ENCODE measurements at places on chromosomes 16 and 17.

DNA sequence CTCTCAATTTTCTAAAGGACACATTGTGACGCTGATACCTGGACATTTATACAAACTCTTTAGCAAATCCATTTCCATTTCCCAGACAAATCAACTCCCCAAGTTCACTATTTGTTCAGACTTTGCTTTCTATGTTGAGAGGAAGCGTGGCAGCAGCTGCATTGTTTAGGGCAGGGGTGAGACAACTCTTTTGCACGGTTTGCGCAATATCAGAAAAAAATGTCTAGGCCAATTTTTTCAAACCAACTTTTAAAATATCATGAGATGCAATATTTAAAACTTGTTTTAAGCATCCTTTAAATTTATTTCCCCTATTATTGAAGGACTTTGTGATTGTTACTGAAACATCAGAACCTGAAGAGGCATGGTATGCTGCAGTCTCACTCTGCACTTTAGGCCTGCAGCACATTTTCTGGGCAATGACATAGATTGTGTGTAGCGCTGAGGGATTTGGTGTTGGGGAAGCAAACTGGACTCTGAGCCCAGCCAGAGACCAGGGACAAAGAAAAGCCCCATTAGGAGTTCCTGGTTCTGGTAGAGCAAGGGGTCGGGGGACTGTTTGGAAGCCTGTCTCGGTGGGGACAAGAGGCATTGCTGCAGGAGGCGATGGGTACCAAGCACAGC is 6.4 kb upstream of the CCDC182 start:
- DNase-seq = no peak

DNA sequence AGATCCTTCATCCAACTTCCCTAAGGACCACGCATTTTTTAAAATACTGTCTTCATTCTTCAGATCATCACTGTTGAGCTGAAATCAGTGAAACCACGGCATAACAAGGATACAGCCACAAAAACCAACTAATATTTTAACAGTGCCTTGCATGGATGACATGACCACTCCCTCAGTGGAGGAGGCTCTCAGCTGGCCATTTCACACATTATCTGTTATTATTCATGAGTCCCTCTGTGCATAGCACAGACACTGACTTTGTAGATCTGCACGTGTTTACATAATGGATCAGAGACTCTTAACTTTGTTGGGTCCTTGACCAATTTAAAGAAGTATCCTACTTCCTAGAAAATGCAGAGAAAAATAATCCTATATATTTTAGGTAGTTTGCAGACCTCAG is 104.8 kb upstream of the NUDT7 start:
- no peak for DNase-seq

GRCh38 chr17:27778183-27778582 is 22.1 kb downstream of the NOS2 start:
- DNase-seq = no peak

GRCh38 chr16:75044800-75045361 is 46.1 kb downstream of the ZNRF1 start:
- no peak for DNase-seq

DNA sequence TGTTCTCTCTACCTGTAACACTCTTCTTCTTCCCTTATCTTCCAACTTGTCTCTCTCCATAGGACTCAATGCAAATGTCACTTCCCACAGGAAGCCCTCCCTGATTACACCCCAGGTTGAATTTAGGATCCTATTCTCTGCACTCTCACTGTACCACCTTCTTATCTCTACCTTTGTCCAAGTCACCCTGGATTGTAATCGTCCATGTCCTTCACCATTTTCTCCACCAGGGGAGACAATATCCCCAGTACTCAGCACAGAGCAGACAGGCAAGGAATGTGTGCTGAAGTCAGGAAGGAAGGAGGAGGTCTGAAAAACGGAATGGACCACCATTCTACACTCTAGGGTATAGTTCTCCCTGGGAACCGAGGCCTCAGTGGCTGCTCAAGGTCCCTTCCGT is 14.2 kb downstream of the C16orf82 start:
- no peak for DNase-seq

GRCh38 chr17:75450270-75450669 is 6.2 kb upstream of the TMEM94 start:
- DNase-seq = no peak

DNA sequence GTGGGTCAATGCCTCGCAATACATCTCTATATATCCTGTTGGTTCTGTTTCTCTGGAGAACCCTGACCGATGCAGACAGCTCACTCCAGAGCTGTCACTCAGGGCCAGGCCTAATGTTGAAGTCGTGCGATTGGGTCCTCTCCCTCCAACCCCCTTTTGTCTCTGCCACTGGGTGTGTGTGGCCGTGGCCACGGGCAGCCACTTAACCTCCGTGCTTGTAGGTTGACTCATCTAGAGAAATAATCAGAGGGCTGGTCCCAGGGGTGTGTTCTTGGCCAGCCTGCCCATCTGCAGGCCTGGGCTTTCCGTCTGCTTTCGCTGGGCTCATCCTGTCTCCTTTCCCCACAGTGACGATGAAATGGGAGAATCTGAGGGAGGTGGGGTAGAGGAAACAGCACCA is 7.4 kb downstream of the ADAD2 start:
- DNase-seq = no peak

GRCh38 chr16:22681554-22682291 is 132.2 kb upstream of the HS3ST2 start:
- DNase-seq = no peak

DNA sequence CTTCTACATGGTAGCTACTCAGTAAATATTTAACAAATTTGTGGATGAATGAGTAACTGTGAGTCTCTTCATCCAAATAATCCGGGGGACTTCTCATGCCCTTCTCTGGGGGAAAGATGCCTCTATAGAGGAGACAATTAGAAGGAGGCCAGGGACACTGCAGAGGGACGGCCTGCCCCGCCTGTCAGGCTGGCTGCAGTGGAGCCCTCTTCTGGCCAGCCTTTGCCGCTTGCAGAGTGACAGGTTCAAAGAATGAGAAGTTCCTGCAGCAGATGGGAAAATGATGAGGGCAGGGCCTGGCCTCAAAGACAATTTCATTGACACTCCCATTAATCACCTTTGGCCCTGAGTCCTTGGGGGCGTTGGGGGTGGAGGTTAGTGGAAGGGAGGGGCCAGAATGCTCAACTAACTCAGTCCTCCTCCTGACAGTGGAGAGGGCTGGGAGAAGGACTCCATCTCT is 339.0 kb downstream of the MAF start:
- DNase-seq = no peak

GRCh38 chr16:50992350-50993032 is 158.6 kb downstream of the SALL1 start:
- no peak for DNase-seq

DNA sequence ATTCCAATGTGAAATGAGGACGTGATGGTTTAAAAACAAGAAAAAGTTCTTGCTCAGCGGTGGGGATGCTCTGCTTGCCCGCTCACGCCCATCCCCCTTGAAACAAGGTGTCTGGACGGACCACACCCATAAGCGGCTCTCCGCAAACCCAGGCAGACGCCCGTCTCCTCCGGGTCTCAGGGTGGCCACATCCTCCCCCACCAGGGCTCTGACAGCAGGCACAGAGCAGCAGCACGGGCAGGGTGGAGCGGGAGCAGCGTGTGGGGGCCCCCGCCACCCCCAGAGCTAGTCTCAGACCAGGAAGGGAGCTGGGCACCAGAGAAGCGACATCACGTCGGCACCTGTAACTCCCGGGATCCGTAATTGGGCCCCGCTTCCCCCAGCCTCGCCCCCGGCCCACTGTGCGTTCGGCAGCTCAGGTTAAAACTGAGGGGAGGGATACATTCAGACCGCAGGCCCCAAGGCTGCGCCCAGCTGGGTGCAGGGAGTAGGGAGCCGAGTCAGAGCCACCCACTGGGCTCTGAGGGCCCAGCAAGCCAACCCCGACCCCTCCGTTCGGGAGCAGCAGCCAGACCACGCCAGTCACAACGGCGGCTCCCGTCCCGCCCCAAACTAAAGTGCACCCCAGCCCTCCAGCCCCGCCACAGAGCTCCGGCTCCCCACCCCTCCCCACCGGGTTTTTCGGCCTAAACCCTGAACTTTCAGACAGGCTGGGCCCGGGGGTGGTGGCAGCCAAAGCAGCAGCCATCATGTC is 22.0 kb downstream of the CLUH start:
- DNase-seq = no peak

GRCh38 chr16:83682116-83682867 is 125.5 kb upstream of the HSBP1 start:
- DNase-seq = no peak

DNA sequence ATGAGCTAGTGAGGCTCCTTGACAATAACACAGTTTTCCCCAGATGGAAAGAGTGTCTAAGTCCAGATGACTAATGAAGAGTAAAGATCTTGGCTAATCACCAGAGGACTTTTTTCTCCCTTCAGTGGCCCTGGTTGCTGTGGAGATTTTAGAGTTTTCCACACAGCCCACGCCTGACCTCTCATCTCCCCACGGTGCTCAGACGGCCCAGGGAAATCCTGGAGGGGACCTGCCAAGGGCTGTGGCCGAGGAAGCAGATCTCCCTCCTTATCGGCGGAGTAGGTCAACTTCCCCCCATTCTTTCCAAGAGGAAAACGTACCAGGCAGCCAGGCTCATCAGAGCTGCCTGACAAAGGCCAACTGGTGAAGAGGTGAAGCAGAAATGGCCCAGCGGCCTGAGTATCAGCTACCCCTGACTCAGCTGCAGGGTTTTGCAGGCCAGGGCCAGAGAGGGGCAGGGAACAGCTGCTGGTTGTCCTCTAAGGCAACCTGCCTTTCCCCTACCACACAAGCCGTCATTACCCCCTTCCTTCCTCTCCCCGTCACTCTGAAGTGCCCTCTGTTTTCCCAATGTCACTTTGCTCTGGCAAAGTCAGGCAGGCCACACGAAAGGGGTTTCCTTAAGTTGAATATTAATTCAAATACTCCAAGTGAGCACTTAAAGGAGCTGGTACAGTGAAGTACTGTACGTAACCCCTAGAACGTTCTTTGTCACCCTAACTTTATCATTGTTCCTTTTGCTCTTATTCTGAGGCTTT is 140.2 kb upstream of the ADAMTS18 start:
- no peak for DNase-seq

DNA sequence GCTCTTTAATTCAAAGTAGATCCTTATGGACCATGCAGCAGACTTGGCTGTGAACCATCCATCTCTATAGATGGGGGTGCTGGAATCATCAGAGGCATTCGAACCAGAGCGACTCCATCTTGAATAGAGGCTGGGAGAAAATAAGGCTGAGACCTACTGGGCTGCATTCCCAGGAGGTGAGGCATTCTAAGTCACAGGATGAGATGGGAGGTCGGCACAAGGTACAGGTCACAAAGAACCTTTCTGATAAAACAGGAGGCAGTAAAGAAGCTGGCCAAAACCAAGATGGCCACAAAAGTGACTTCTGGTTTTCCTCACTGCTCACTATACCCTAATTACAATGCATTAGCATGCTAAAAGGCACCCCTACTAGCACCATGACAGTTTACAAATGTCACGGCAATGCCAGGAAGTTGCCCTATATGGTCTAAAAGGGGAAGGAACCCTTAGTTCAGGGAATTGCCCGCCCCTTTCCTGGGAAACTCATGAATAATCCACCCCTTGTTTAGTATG is 89.2 kb upstream of the BRD7 start:
- no peak for DNase-seq

- DNase-seq = no peak
Measured at GRCh38 chr16:79463841-79464240, 136.7 kb downstream of the MAF start.

DNA sequence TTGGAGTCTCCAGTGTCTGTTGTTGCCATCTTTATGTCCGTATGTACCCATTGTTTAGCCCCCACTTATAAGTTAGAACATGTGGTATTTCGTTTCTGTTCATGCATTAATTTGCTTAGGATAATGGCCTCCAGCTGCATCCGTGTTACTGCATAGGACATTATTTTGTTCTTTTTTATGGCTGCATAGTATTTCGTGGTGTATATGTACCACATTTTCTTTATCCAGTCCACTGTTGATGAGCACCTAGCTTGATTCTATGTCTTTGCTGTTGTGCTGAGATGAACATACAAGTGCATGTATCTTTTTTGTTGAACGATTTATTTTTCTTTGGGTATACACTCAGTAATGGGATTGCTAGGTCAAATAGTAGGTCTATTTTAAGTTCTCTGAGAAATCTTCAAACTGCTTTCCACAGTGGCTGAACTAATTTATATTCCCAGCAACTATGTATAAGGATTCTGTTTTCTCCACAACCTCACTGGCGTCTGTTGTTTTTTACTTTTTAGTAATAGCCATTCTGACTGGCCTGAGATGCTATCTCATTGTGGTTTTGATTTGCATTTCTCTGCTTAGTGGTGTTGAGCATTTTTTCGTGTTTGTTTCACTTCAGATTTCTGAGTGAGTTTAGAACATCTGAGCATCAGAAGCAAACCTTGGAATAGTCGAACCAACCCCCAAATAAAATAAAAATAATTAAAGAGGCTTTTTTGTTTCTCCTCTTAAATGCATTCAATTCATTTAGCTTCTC is 304.7 kb downstream of the ZFHX3 start:
- no peak for DNase-seq

DNA sequence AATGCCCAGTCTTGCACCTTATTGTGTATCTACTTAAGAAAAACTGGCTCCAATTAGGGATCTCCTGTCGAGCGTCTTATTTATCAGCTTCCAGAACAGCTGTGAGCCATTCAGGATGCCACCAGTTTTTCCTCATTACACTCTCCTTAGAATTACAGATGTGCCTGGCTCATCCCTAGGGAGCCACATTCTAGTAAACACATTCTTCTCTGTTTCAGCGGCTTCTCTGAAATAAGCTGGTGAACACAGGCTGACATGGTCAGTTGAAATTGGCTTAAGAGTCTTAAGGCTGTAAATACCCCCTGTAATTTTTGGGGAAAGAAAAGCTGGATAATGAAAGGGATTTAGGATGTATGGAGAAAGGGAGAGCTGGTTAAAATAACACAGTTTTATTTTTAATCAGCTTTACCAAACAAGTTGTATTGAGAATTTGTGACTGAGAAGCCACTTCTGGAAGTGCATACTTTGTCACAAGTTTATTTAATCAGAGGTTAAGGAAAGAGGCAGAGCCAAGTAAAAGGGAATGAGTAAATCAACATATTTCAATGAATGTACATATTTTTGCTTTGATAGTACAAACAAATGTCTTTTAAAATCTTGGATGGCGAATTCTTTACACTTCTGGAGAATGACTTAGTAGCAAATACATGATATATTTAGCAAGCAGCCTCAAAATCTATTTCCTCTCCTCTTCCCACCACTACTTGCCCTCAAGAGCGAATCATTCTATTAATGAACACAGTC is 562.0 kb upstream of the GOT2 start:
- DNase-seq = no peak

GRCh38 chr17:58537266-58537665 is 22.8 kb upstream of the MTMR4 start:
- no peak for DNase-seq

- DNase-seq = no peak
Measured at GRCh38 chr16:66735891-66736290, 15.5 kb downstream of the DYNC1LI2 start.

- no peak for DNase-seq
Measured at GRCh38 chr17:37614391-37614790, 5.2 kb upstream of the SYNRG start.

GRCh38 chr17:970364-970763 is 9.2 kb downstream of the NXN start:
- DNase-seq = no peak

- no peak for DNase-seq
Measured at GRCh38 chr16:30116291-30117207, 3.2 kb upstream of the GDPD3 start.

- DNase-seq = no peak
Measured at GRCh38 chr17:82789051-82789592, 37.3 kb downstream of the TBCD start.

All from stimulated activated CD4-positive, alpha-beta T cell treated with anti-CD3 and anti-CD28 coated beads, TNF-alpha, amount 100 ng/mL, for 4 hours (primary cell).